ENCODE measurements at places on chromosomes 11 and 22.

- no peak for DNase-seq
Observed at GRCh38 chr22:18057568-18058209, 20.1 kb upstream of the PEX26 start.

DNA sequence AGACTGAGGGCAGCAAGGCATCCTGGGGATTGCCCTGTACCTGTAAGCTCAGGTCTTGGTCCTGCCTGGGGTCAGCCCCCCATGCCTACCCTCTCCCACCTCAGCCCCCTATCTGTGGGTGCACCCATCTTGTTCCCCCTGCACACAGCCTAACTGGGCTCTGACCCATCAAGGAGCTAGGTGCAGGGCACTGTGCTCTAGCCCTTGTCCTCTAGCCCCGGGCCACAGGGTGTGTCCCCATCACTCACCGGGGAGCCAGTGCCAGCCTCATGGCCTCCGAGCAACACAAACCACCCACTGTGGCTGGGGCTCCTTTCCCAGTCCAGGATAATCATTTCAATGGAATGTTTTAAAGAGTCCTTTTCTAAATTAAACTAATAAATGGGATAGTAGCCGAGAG is 293.9 kb upstream of the PLET1 start:
- DNase-seq: no peak

GRCh38 chr11:87265979-87266378 is 228.2 kb downstream of the TMEM135 start:
- no peak for DNase-seq

DNA sequence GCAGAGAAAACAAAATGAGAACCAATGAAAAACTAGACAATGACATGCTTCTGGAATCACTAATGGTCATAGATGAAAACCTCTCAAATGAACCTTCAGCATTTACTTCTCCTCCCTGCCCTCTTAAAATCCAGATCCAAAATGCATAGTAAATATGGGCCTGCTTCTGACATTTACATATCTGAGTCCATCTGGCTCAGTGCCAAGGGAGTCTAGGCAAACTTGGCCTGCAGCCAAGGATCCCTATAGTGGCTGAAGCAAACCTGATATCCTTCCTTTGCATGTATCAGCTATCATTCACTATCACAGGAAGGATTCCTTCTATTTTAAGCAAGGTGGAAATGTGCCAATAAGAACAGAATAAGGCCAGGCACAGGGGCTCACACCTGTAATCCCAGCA is 104.8 kb downstream of the C11orf58 start:
- no peak for DNase-seq

Data from activated naive CD8-positive, alpha-beta T cell treated with anti-CD3 and anti-CD28 coated beads, Interleukin-2, amount 50 U/mL, for 16 hours (primary cell).